NCI-H82 (cell line): ENCODE measurements at places on chromosomes 3 and 15.

GRCh38 chr3:175526609-175527280, 667.6 kb downstream of the NAALADL2 start:
- DNase-seq: no peak

- DNase-seq: no peak
Measured at GRCh38 chr3:195241592-195242355, 29.2 kb downstream of the XXYLT1 start.

- DNase-seq: no peak
Measured at GRCh38 chr15:56640549-56640948, 92.8 kb downstream of the ZNF280D start.

DNA sequence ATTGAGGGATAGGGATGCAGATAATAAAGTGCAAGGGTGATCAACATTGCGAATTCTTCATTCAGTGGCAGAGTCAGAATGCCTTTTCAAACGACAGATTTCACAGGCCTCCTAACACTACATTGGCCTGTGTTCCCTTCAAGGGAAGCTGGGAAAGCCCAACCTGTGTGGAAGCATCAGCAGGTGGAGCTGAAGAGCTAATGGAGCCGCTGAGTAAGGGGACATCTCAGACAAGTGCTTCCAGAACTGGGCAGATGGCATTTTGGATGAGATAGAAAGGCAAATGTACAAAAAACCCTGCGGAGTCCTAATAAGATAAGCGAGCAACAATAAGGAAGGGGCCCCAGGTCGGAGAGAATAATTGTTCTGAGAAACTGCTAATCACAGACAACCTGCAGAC, 8.5 kb upstream of the SLC24A5 start:
- peak; percentile 97 for DNase-seq

GRCh38 chr15:46616033-46616432, 981.2 kb downstream of the SQOR start:
- no peak for DNase-seq

DNA sequence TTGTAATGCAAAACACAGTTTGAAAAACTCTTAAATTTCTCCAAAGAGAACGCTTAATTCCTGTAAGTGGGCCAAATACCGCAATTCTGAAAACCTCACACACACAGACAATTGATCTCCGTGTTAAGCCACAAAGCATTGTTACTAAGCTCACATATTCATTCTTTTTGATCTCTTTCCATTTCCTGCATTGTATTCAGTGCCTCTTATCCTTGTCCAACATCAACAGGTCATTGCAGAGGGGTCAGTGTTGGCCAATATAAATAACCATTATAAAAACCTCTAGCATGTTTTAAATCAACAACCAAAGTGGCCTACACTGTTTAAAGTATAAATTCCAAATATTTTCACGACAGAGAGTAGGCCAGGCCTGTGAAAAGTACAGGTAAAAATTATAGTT, 171.1 kb downstream of the PDZRN3 start:
- no peak for DNase-seq

DNA sequence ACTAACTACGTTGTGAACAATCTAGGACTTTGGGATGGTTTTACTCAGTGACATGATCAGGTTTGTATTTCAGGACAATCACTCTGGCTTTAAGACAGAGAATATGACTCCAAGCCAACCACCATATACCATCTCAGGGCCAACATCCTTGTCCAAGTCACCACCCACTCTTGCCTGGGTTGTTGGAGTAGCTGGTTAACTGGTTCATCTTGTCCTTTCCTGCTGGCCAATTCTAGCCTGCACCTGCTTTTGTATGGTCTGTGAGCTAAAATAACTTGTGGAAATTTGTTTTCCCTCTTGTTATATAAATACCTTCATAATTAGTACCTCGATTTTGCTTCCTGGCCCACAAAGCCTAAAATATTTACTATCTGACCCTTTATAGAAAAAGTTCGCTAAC, 306.8 kb upstream of the STT3B start:
- no peak for DNase-seq

GRCh38 chr3:52792413-52792812, 2.2 kb upstream of the ITIH3 start:
- DNase-seq: no peak
